ENCODE measurements at places on chromosomes 7 and 10.

- no peak for DNase-seq
Measured at GRCh38 chr10:10791869-10792268, 225.8 kb upstream of the CELF2 start.

DNA sequence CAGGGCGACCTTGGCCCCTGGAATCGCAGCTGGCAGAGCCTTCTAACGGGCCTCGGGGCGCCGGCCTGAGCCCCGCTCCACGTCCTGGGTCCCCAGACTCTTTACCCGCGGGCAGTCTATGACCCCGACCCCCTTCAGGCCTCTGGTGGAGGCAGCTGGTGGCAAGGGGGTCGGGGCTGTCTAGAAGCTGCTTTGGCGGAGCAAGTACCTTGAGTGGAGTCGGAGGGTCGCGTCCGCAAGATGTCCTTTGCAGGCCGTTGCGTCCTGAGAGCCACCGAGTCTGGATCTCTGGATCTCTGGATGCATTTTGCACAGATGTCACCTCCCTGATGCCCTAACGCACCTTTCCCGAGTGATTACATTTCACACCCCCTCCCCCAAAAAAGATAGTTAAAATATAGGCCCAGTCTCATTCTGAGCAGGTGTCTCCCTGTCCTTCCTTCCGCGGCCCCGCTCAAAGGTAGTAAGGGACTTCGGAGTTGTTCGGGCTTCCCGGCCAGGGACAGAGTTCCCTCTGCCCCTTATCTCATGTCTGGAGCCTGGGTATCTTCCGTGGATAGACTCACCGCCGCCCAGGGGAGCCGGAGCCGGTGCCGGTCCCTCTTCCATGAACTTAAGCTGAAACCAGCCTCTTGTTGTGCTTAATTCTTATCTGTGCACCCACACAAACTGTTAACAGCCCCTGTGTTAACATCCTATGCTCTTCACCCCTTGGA is 457 bp downstream of the ACADSB start:
- DNase-seq, result no peak

DNA sequence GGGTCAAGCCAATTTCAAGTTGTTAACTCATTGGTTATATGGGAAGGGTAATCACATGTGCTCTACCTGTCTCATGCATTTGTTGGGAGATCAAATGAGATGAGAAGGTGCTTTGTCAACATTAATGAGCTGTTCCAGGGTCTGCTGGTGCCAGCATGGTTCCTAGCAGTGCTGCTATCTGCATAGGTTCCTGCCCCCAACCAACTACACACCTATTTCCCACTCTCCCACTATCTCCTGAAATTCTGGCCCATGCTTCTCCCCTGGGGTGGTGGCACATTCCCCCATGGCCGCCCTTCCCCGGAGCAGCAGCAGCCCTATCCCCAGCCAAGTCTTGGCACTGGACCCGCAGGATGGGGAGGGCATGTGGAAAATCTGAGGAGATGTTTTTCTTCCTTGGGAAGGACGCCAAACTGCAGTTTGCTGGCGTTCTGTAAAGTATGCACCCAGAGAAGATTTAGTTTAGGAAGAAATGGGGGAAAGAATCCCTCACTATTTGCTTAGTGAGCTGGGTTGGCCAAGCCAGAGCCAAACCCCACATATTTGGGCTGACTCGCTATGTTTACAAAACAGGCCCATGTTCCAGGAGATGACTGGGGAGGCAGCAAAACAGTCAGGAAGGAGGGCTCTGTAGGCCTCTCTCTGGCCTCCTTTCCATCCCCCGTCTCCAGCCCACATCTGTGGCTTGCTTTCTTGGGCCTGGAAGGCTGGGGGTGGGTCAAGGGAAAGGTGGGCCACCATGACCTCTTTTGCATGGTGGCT is 42.5 kb downstream of the PPP1R3C start:
- DNase-seq, result peak; percentile 94

GRCh38 chr10:62818426-62819011 is 2.4 kb upstream of the EGR2 start:
- DNase-seq, result peak; percentile 8

DNA sequence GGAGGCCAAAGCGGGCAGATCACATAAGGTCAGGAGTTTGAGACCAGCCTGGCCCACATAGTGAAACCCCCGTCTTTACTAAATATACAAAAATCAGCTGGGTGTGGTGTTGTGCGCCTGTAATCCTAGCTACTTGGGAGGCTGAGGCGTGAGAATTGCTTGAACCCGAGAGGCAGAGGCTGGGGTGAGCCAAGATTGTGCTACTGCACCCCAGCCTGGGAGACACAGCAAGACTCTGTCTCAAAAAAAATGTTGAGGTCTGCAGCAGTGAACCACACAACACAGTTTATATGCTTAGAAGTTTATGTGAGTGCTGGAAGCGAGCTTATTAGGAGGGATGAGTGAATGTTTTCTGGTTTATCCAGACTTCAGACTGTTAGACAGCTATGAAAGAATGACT is 10.4 kb downstream of the LHPP start:
- DNase-seq, result no peak

DNA sequence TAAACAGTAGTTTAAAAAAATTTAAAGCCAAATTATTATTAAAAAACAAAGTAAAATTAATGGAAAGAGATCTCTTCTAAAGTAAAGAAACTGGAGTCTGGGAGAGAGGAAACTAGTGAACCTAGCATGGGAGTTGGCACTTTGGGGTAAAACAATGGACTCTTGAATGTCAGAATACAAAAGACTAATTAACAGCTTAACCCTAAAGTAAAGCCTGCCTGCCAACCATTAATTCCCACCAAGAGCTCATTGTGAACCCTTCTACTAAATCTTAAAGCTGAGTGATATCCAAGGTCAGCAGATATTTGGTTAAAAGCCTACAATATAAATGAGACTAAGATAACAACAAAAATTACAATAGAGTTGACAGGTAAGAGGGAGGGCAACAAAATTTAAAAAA is 36.5 kb downstream of the KMT2C start:
- DNase-seq, result no peak

DNA sequence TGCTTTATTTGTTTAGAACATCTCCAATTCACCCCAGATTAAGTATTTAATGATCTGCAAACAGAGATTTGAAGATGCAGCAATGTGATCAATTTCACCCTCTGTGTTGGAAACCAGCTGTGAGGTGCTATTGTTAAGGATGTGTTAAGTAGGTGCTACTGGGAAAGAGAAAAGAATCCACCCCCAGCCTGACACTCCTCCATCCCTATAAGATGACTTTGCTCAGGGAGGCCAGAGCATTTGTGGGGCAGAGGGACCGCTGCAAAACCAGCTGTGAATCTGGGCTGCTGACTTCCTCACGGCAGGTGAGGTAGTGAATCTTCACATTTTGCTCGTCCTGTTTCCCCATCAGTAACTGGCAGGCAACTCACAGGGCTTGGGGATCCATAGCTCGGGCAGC is 297.5 kb downstream of the GFRA1 start:
- DNase-seq, result no peak

GRCh38 chr7:17852361-17852760 is 87.9 kb downstream of the SNX13 start:
- no peak for DNase-seq

GRCh38 chr7:36623247-36623646 is 101.0 kb downstream of the AOAH start:
- no peak for DNase-seq

DNA sequence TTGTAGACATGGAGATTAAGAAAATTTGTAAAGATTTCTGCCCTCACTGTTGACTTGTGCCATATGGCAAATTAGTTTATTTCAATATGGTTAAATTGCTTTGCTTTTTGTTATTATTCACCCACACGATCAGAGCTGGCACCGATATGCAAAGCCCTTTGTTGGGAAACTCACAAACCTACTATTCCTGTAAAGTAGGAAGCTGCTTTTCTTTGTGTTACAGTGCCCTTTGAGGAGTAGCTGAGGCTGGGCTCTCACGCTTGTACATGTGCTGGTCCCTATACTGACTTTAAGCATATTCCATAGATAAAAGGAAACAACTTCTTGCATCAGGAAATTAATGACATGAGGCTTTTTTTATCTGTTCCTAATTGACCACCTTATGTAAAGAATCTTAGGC is 17.6 kb upstream of the AOAH start:
- no peak for DNase-seq

DNA sequence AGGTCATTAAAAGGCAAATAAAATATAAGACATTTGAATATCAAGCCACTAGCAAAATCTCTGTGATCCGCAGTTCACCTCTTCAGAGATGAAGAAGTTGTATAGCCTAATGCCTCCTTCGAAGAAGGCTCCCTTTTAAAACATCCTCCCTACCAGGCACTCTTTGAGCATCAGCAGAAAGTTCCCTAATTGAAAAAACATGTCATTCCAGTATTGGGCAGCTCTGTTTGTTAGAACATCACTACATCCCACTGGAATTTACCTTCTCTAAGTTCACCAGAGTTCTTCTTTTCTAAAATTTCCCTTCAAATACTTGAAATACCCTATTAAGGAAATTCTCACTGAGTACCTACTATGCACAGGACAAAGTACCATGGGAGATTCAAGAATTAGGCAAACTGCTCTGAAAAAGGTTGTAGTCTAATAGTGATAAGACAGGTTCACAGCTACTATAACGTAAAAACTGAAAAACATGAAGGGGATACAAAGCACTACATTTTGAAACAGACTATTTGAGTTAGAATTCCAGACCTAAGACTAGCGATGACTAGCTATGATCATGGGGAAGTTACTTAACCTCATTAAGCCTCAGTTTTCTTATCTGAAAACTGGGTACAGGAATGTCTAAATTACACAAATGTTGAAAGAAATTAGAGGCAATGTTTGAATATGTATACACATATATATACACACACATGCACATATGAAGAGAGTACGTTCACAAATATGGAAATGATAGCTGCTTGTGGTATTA is 128.7 kb downstream of the ELAPOR2 start:
- no peak for DNase-seq

DNA sequence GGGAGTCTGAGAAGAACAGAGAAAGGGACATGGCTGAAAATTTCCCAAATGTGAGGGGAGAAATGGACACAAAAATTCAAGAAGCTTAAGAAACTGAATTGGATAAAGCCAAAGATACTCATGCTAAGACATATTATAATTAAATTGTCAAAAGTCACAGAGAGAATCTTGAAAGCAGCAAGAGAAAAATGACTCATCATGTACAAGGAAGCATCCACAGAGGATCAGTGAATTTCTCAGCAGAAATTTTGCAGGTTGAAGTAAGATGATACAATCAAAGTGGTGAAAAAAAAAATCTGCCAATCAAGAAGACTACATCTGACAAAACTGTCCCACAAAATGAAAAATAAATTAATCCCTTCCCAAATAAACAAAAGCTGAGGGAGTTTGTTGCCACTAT is 56.8 kb downstream of the MPP7 start:
- no peak for DNase-seq

DNA sequence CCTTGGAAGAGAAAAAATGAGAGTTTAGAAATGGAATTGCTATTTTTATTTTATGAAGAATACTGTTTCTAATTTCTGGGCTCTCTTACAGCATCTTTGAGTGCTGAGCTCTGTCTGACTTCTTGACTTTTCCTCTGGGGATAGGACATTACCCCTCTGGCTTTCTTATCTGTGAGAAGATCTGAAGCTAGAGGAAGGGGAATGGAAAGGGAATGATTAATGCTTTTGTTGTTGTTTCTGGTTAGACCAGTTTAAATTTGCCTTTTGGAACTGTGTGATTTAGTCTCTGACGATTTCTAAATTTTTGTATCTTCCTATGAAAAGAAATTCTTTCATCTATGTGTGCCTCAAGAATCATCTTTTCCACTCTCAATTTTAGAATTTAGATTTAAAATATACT is 811.4 kb downstream of the REEP3 start:
- DNase-seq, result no peak

- no peak for DNase-seq
Measured at GRCh38 chr10:2262333-2262732, 525.0 kb upstream of the ADARB2 start.

GRCh38 chr10:119362122-119362521 is 154.8 kb downstream of the GRK5 start:
- peak; percentile 86 for DNase-seq

GRCh38 chr10:32454148-32454547 is 8.2 kb downstream of the CCDC7 start:
- no peak for DNase-seq

DNA sequence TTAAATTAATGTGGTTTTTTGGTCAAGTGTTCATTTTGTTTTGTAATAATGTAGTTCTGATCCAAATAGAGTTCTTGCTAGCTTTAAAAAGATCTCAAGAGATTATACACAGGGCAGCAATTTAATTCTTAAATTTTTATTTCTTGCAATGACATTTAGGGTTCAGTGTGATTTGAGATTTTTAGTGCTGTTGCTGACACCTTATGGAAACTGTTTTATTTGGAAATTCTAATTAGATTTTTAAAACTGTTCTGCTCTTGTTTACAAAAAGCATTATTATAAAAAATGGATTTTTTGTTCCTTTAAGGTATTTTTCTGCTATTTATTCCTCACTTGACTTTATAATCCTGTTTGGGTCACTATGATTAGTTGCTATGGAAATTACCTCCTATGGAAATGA is 72.1 kb downstream of the RTKN2 start:
- no peak for DNase-seq

GRCh38 chr7:96414931-96415292 is 93.0 kb upstream of the SLC25A13 start:
- DNase-seq, result peak; percentile 34

DNA sequence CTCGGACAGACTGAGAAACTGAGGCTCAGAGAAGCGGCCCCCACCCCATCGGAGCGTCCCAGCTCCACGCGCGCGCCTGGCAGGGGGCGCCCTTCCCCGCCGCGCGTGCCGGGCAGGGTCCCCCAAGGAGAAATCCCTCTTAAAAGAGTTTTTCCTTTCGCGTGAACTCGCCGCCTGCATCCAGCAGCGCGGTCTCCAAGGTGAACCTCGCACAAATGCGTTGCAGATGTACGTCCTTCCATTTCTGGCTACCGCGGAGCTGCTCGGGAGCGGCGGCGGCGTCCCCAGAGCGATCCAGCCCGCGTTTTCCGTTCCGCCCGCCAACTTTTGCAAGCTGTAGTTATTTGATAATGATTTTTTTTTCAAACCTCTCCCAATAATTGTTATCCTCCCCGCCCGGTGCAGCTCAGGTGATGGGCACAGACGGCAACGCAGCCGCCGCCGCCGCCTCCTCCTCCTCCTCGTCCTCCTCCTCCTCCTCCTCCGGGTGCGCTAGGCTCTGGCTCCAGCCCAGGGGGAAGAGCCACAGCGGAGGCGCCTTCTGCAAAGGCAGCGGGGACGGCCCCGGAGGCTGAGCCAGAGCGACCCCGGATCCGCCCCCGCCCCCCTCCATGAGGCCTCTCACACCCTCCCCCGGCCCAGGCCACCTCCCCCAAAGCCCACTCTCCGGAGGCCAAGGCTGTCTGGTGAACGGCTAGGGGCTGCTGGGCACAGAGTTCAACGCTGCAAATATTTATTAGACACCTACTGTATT is 74.0 kb upstream of the CUX1 start:
- peak; percentile 65 for DNase-seq

GRCh38 chr10:109275960-109276359 is 647.4 kb downstream of the XPNPEP1 start:
- peak; percentile 63 for DNase-seq

Data from fibroblast of villous mesenchyme (primary cell).